Stimulated activated CD4-positive, alpha-beta T cell treated with anti-CD3 and anti-CD28 coated beads, Interleukin-4, amount 100 ng/mL, for 48 hours (primary cell): ENCODE measurements at places on chromosomes 6 and 20.

- DNase-seq, result no peak
Observed at GRCh38 chr6:11273406-11274065, 41.1 kb upstream of the NEDD9 start.

DNA sequence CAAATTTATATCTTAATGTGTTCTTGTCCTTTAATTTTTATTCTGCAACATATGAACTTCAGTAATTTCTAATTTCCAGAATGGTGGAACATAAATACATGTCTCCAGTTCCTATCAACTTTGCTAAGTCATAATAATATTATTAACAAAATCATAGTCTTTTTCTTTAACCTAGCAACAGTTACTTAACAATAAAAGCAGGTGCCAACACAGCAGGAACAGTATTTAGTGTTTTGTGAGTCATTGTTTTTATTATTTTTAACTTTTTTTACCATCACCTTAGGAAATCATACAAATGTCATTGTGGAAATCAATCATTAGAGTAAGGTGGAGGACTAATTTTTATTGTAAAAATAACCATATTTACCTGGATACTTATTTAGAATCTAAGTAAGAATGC, 133.5 kb downstream of the PLCB1 start:
- DNase-seq, result no peak

GRCh38 chr6:133916650-133917151, 27.8 kb downstream of the TCF21 start:
- peak; percentile 67 for DNase-seq

DNA sequence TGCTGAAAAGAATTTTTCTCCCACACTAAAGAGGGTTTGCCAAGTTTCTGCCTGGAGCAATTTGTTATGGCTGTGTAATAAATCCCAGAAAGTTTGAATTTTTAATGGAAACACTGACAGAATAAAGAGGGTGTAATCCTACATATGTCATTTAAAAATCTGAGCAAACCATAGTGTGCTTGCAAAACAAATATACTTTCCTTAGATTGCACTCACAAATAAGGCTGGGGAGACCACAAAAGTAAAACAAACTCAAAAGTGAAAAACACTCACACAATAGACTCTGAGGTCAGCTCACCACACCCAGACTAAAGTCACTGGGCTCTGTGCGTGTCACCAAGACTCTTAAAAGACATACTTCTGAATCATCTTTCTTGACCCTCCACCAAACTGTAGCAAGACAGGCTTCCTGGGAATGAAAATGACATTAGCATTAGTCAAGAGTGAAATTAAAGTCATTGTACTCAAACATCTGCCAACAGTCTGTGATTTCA, 4.8 kb upstream of the ATXN1 start:
- DNase-seq, result no peak

DNA sequence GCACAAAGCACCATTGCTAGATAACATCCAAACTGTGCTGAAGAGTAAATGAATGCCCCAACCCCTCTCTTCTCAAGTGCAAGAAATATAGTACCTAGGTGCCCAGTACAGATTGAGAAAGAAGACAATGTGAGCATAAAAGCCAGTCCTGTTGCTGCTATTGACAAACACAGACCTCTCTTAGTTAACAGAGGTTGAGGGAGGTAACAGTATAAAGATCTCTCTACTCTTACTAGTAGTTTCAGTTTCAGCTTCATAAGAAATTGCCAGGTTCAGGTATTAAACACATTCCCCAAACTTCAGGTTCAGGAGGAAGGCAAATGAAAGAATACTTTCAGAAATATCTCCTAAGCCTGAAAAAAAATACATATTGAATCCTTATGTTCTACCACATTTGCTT, 31.4 kb downstream of the TBC1D32 start:
- no peak for DNase-seq

GRCh38 chr6:158413814-158414565, 101.7 kb downstream of the TULP4 start:
- DNase-seq, result no peak

GRCh38 chr20:2219481-2220006, 76.3 kb upstream of the TGM3 start:
- no peak for DNase-seq

GRCh38 chr20:34717230-34718095, 13.3 kb downstream of the TP53INP2 start:
- DNase-seq, result no peak

GRCh38 chr6:124970243-124970642, 8.0 kb downstream of the RNF217 start:
- no peak for DNase-seq

DNA sequence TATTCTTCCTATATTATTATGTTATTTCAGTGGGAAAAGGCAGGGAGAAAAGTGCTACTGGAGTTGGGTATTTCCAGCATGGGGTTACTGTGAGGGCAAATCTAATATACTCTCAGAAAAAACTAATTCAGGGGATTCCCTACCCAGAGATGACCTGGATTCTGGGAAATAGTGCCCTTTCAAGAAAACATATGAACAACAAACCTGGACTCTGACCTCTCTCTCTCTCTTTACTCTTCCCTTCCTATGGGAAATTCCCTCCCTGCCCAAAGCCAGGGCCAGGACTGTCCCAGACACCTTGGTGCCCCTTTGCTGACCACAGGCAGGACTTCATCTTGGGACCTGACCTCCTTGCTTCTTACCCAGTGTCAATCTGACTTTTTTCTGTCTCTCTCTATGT, 1.6 kb upstream of the UBD start:
- no peak for DNase-seq

- DNase-seq, result no peak
Observed at GRCh38 chr6:45965792-45966191, 49.9 kb downstream of the CLIC5 start.

- no peak for DNase-seq
Observed at GRCh38 chr20:8271727-8272126, 139.7 kb downstream of the PLCB1 start.

DNA sequence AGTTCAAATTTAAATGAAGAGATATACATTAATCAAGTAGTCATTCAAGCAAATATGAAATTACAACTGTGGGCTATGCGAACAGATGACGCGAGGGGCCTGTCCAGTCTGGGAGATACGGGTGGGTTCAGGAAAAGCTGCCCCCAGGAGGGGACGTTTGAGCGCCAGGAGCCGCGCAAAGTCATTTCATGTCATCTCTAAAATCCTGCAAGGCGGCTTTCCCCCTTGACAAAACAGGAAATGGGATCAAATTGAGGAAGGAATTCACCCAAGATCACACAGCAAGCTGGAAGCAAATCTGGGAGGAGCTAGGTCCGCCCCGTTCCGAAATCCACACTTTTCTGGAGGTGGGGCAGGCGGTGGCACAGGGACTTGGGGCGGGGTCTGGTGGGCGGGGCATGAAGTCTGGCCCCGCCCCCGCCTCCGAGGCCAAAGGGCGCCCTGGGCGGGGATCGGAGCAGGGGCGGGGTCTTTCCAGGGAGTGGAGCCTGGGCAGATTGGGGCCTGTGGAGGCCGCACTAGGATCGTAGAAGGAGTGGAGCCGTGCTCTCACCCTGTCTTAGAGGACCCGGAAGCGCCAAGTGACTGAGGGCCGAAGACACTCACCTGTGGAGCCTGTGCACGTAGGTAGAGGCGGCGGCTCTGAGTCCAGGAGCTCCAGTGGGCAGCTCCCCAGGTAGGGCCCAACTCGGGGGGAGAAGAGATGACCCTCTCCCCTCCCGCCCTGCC, at the start of gene LPIN3:
Gene LPIN3 (plus strand): TSS at position 495 of the 729 bp plus-strand sequence. CDS start 4,983 bp downstream, outside the sequence.
- DNase-seq, result peak; percentile 64

- no peak for DNase-seq
Observed at GRCh38 chr6:152271776-152272464, 365.2 kb downstream of the SYNE1 start.

GRCh38 chr6:40717411-40718057, 130.4 kb upstream of the LRFN2 start:
- no peak for DNase-seq

DNA sequence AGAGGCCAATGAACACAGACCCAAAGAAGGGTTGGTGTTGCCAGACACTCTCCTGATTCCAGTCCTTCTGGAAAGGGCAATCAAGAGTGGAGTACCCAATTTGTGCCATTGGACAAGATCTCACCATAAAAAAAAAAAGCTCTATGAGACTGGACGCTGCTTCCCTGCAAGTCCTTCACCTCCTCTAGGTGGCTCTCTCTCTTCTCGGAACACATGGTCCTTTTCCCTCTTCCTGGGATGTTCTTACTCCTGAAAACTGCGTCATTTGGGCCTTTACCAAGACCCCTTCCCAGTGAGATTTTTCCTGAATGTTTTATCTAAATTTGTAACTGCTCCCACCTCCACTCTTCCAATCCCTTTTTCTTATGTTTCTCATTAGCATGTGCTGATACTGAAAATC, 280.8 kb downstream of the FOXA2 start:
- no peak for DNase-seq

- no peak for DNase-seq
Observed at GRCh38 chr6:150024646-150025155, 631 bp downstream of the RAET1L start.

GRCh38 chr20:33840759-33841435, 29.7 kb downstream of the CHMP4B start:
- no peak for DNase-seq

GRCh38 chr6:110946498-110946897, 12.0 kb upstream of the GTF3C6 start:
- no peak for DNase-seq

- DNase-seq, result no peak
Observed at GRCh38 chr6:17885889-17886576, 101.4 kb downstream of the KIF13A start.

GRCh38 chr20:11324990-11325389, 592.7 kb upstream of the BTBD3 start:
- DNase-seq, result no peak

DNA sequence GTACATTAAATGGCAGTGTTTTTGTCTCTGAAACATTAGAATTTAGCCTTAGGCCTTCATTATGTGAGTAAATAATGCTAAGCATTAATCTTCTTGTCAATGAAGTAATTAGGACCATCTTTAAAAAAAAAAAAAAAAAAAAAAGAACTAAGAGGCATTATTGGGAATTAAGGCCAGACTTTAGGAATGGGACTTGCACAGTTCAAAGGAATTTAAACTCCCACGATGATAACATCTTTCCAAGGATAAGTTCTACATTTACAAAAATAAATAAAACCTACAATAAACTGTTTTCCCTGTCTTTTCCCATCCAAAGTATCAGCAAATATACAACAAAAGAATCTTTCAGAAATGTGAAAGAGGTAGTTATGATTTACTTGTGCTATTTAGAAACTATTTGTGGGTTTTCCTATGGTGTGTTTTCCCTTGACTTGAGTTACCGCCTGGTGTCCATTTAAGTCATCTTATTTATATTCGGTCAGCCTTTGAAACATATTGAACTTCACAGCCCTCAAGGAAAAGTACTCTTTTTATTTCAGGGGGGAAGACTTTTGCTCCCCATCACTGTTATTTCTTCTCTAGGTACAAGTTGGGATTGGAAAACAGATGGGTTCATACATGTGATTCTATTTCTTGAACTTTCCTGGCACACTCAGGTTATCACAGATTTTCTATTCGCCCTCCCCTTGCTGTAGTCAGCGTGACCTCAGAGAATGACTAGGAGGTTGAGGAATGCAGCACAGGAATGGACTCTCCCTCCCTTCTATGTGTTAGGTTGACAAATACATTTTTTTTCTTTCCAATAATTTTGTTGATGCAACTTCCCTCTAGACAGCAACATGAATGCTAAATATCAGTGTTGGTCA, 13.6 kb downstream of the STMND1 start:
- DNase-seq, result no peak

- DNase-seq, result no peak
Observed at GRCh38 chr6:126529637-126530362, 189.9 kb downstream of the CENPW start.

- DNase-seq, result no peak
Observed at GRCh38 chr6:36979347-36979742, 6.7 kb downstream of the MTCH1 start.

DNA sequence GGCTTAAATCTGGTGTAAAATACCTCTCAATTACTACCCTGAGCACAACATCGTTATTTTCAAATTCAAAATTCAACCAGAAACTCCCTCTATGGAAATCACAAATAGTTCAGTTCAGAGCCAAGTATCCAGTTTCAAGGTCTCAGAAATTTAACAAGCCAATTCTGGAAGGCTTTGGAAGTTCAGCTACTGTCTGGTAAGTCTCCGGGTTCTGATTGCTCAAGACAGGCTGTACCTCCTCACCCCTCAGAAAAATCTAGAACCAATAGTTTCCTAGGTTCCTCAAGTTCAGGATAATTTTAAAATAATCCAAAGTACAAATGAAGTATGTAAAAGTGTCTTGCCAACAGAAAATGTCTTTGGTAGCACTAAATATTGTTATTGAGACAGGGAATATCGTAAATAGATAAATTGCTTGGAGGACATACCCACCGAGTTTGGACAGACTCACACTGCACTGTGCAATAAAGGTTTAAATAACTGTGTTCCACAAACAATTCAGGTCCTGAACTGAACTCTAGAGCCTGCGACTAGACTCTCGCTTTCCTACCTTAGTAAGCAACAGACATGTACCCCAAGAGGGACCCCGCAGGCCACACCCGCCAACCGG, 729 bp downstream of the ATG5 start:
- DNase-seq, result no peak

GRCh38 chr6:108363113-108363512, 68.3 kb downstream of the AFG1L start:
- no peak for DNase-seq

- no peak for DNase-seq
Observed at GRCh38 chr6:117976030-117976651, 69.1 kb downstream of the SLC35F1 start.

DNA sequence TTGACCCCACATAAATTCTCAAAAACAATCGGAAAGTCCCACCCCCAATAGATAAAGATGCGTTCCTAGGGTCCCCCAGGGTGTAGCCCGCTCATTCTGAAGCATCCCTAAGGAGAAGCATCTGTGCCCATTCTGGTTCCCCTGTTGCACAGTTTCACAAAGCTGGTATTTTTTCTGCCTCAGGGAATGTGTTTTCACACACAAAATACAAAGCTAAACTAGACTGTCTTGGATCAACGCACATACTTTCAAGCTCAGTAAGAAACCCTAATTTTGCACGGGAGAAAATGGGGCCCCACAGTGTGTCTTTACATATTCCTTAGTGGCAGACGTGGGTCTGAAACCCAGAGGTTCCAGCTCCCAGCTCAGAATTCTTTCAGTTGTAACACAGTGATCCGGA, 6.1 kb downstream of the FOXQ1 start:
- no peak for DNase-seq

DNA sequence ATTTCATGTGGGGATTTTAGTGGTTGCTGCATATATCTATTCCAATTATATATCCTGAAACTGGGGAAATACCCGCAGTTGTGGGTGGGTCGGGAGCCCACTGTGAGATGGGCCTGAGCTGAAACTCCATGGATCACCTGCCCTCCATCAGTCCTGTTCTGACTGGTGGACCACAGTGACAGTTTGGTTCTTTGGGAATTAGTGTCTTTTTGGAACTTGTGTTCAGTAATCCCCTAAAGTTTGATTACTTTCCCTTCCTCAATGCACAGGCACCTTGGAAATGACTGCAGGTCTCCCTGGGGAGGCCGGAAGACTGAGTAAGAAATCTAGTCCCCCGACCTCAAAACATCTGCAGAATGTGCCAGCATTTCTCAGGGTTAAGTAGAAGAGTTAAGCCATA, 11.3 kb downstream of the STK35 start:
- DNase-seq, result no peak

GRCh38 chr20:9214685-9215084, 145.8 kb downstream of the PLCB4 start:
- DNase-seq, result no peak

GRCh38 chr6:19723545-19723944, 113.6 kb upstream of the ID4 start:
- DNase-seq, result no peak
